ENCODE measurements at places on chromosomes 7 and 10.

- no peak for DNase-seq
Measured at GRCh38 chr10:124534231-124534798, 72.7 kb downstream of the LHPP start.

DNA sequence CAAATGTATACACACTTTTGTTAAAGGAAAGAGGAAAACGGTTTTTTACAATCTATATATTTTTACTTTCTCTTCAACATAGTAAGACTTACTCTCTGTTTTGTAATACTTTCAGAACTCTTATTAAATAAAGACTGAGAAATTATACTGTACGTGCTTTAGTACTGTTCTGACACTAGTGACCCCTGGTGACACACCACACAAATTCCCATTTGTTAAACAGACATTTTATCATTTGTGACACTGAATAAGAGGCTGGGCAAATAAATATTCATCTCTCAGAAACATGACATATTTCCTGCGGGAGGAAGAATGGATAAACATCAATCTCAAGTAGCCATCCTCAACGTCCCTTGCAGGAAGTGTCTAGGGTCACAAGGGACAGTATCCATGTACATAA, 68.9 kb upstream of the ZNF33B start:
- no peak for DNase-seq

- DNase-seq = no peak
Measured at GRCh38 chr7:37977243-37977642, 56.8 kb downstream of the EPDR1 start.

GRCh38 chr10:116470071-116470470, 42.4 kb downstream of the PNLIPRP3 start:
- DNase-seq = no peak

GRCh38 chr10:19252531-19252930, 203.9 kb downstream of the MALRD1 start:
- DNase-seq = peak; percentile 7

- peak; percentile 27 for DNase-seq
Measured at GRCh38 chr10:77533887-77534278, 103.7 kb downstream of the KCNMA1 start.

DNA sequence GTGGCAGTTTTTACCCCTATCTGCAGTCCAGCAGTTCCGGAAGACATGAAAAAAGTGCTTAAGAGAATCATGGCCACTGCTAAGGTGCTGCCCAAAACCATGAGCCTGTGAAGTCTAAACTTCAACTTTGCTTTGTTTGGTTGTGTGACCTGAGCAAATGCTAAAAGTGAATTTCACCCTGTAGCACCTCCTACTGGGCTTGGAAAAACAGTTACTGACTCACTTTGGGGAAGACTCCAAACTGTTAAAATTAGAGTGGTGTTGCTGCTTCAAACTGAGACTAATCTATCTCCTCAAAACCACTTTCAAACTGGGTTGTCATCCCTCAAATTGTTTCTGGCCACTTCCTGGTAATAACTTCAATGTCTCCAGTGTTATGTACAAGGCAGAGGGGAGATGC, 21.3 kb downstream of the MKX start:
- DNase-seq = no peak

- DNase-seq = peak; percentile 96
Measured at GRCh38 chr7:86932038-86932512, 127.4 kb downstream of the ELAPOR2 start.

DNA sequence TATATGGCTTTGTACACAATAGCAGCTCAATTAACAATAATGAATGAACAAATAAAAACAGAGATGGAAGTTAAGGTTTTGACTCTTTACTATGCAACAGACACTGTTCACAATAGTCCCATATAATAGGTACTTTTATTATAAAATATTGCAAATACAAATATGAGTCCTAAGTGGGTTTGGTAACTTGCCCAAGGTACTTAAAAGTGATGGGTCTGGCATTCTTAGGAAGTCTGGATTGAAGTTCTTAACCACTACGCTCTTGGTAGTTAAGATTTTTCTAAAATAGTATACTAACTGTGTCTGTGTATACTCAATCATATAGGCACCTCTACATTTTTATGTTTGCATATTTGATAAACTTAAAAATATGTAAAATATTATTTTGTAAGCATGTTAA, 55.5 kb downstream of the HGF start:
- no peak for DNase-seq

DNA sequence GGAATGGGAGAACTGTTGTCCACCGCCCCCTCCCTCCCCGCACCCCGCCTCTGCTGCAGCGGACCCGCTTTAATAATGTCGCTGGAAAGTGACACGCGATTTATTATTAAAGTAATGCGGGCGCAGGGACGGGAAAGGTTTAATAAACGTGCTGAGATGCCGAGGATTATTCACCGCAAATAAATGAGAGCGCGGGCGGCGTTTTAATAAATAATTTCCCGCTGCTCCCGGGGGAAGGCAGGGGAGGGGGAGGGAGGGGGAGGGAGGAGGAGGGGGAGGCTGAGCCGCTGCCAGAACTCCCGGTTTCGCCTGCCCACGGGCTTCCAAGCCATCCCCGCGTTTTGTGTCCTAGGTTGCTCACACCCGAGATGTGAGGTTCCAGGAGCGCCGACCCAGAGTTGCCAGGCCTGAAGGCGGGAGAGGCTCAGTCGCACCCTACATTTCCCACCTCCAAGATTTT, 5.1 kb downstream of the KAZALD1 start:
- DNase-seq = no peak

- peak; percentile 57 for DNase-seq
Measured at GRCh38 chr7:112892263-112892662, 102.1 kb upstream of the TMEM168 start.

GRCh38 chr7:77208416-77208815, 8.8 kb upstream of the FGL2 start:
- no peak for DNase-seq

- no peak for DNase-seq
Measured at GRCh38 chr10:120205368-120206018, 251.5 kb upstream of the PLPP4 start.
